ENCODE measurements at places on chromosomes 13 and 19.
A peak's percentile ranks its signal among the peaks of the same experiment; 100 is the strongest.

DNA sequence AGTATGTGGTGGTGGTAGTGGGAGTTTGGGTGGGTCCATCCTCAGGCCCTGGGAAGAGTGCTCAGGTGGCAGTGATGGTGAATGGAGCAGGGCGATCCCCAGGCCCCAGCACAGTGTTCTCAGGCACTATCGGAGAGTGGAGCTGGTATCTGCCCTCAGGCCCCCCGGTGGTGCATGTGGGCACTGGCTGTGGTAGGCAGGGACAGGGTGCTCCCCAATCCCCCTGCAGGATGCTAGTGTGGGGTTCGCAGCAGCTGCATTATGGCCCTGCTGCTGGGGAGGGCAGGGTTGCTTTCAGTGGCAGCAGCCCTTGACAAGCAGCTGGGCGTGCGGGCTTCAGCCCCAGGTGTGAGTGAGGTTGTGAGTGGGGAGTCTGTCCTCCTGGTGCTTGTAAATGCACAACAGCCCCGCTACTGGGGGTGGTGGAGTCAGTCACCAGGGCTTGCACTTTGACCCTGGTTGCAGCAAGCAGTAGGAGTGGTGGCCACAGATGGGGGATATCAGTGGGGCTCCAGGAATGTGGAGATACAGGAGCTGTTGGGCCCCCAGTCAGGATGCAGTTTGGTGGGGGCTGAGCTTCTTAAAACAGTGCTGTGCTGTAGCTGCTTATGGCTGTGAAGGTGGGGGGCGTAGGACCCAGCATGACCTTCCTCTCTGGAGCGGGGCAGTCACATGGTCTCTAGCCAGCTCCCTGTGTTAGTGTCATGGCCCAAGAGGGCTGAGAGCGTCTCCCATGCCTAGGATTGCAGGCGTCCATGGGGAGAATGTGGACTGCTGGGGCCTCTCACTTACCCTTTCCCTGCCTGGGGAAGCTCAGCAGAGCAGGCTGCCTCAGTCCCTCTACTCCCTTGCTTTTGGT, 38.7 kb upstream of the ARHGEF7 start:
- no peak for DNase-seq

GRCh38 chr13:27922883-27923612, 3.2 kb downstream of the PDX1 start:
- no peak for DNase-seq

DNA sequence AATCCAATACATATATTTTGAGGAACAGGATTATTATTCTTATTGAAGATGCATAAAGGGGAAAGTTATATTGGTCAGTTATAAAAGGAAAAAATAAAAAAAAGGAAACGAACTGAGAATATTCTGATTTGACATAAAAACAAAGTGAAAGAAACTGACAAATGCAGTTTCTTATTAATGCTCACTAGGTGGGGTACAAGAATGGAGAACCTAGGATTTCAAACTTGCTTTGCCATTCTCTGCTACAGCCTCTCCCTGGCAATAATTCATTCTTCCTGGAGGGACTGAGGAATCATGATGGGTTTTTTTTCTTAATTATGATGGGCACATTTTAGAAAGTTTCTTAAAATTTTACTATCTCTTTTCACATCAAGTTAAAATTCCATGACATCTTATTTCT, 154.9 kb downstream of the PCDH9 start:
- peak; percentile 65 for DNase-seq

DNA sequence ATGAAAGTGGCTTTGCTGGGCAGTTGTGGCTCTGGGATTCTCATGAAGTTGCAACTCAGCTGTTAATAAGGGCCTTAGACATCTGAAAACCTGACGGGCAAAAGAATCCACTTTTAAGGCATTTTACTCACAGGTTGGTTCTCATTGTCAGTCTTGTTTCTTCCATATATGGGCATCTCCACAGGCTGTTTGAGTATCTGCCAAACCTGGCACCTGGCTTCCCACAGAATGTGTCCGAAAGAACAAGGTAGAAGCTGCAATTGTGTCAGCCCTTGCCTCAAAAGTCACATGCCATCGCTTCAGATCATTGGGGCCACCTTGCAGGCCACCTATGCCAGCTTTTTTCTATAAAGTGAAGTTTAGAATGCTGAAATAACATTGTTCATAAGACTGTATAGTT, 102.4 kb downstream of the KCTD12 start:
- no peak for DNase-seq

GRCh38 chr19:793806-794205, 3.4 kb upstream of the PTBP1 start:
- no peak for DNase-seq
